ENCODE measurements at places on chromosomes 3 and 15. TPM values are rescaled to one million over a fixed set of nuclear protein-coding genes. Genes with fewer than 3 reads are reported as not detected.

Gene HIGD2B
- not detected for polyA plus RNA-seq

Gene MUC20
- 50.5 TPM for polyA plus RNA-seq

Gene GATA2
- polyA plus RNA-seq: 50.6 TPM

DNA sequence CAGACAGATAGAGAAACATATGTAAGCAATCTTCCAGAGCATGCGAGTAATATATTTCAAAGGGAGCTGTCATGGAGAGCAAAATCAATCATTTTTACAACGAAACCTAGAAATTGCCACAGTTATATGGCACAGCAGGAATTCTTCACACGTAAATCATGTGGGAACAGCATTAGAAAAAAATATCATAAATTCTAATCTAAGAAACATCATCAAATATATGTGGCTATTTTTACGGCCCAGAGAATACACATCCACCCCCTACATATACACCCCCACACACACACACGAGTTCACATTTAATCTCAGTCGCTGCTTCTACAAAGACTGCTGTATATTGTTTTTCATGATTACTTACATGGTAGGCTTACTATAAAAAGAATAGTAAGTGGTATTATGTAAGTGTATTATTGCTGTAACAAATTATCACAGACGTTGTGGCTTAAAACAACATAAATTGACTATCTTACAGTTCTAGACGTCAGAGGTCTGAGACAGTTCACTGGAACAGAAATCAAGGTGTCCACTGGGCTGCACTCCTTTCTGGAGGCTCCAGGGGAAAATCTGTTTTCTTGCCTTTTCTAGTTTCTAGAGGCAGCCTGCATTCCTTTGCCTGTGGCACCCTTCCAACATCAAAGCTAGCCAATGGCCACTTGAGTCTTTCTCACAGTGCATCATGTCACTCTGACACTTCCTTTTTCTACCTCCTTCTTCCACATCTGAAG, 363.3 kb downstream of the ULK4 start:
- peak; percentile 58 for DNase-seq

DNA sequence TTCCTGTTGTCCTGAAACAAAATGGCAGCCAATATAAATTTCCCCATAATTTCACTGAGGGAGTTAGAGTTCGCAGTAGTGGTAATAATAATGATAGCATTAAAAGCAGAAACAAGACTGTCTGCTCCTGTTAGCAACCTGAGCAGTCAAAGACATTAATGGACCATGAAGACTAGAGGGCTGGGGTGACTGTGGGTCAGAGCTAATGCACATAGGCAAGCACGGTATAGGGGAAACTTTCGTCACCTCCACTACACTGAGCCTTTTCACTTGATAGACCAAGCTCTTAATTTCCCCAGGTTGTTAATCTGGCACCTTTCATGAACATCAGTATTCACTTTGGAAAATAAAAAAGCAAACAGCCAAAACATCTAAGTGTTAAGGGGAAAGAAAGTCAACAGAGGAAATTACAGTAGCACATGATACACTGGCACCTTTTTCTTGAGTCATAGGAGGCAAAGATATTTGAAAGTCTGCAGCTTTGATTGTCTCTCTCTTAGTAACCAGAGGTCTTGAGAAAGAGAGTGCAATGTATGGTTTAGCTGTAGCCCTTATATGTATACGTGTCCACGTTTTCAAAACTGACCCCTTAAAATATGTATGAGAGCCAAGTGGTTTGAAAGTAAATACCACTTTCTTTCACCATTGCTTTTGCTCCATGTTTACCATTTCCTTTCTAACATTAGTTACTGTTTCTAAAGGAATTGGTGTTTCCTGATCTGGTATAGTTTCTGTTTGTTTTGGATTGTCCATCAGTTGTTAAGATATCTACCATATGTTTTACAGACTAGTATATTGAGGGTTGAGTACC, 104.8 kb downstream of the FILIP1L start:
- DNase-seq: peak; percentile 61

- no peak for DNase-seq
These were observed 488 bp downstream of the THSD4 start for GRCh38 chr15:71115567-71116351.

DNA sequence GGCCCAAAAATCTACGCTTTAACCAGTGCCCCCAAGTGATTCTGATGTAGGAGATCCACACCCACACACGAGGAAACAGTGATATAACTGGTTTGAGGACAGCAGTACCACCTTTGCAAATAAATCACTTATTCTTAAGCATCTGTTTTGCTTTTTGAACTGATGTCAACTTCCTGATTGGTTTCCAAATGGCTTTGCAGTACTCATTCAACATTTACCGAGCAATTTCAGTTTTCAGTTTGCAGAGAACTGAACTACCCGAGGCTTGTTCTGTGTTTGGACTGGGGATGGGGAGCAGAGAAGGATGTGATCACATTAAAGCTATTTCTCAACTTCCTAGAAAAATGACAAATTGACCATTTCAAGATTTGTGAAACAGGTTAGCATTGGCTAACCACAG, 1.1 kb upstream of the GYG1 start:
- DNase-seq: no peak

- DNase-seq: no peak
These were observed 234.2 kb downstream of the WNT5A start for GRCh38 chr3:55252921-55253320.

- no peak for DNase-seq
These were observed 346.6 kb upstream of the DCBLD2 start for GRCh38 chr3:99248130-99248529.

- DNase-seq: no peak
These were observed 134.4 kb downstream of the CACNA1D start for GRCh38 chr3:53628536-53629401.

- no peak for DNase-seq
These were observed 712.1 kb upstream of the ARRDC4 start for GRCh38 chr15:97248376-97248775.

- no peak for DNase-seq
These were observed 320.7 kb upstream of the GOLIM4 start for GRCh38 chr3:168416446-168416845.

DNA sequence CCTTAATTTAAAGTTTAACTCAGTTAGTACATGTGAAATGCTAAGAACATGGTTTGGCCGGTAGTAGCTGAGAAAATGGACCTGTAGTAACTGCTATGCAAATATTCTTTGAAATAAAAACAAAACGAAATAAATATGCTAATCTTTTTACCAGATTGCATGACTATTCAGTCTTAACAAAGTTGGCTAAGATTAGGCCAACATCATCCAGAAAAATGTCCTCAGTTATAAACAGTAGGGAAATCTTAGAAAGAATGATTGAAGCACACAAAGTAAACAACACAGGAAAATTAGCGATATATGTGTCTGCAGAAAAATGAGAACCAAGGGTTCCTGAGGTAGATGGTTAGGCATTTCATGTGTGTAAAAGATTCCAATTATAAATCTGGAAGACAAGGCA, 832.1 kb downstream of the TUSC7 start:
- DNase-seq: no peak

All from renal pelvis (tissue), 12 donors.